ENCODE measurements at places on chromosomes 7 and 10. TPM values are rescaled to one million over a fixed set of nuclear protein-coding genes. Genes with fewer than 3 reads are reported as not detected.
A peak's percentile ranks its signal among the peaks of the same experiment; 100 is the strongest.

GRCh38 chr7:137850972-137851945 is 4.5 kb upstream of the DGKI start:
- DNase-seq: no peak

GRCh38 chr10:125000366-125001312 is 58.7 kb downstream of the ZRANB1 start:
- no peak for DNase-seq

- no peak for DNase-seq
These were observed 51.5 kb downstream of the VAX1 start for GRCh38 chr10:117086546-117086945.

Gene CTNNA3
- 0.13 TPM for total RNA-seq

DNA sequence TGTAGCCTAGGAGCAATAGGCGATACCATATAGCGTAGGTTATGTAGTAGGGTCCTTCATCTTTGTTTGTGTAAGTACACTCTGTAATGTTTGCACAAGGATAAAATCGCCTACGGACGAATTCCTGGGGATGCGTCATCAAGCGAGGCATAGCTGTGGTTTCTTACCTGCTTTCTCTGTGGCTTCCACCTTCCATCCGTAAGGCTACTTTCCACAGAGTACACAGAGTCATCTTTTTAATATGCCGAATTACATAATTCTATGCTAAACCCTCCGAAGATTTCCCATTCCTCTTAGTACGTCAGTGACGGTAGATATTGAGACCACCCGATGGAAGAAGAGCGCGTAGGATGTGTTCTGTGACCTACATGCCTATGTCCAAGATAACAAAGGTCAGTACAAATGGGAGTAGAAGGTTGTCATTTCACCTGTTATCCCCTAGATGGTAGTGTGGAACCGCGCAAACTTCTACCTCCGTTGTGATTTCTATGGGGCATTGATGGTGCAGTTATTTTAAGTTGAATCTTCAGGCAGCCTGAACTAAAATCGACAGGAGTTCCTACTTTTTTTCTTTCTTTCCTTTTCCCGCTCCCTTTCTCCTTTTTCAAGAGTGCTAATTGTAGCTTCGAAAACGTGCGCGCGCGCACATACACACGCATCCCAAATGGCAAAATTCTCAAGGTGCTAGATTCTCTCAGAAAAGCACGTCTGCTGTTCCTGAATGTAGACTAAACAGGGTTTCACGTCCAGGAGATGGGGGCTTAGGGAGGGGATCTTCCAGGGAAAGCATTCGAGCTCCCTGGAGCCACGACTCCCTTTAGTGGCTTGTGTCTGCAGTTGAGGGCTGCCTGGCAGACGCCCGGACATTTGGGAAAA is 111.7 kb upstream of the MBL2 start:
- DNase-seq: peak; percentile 52

DNA sequence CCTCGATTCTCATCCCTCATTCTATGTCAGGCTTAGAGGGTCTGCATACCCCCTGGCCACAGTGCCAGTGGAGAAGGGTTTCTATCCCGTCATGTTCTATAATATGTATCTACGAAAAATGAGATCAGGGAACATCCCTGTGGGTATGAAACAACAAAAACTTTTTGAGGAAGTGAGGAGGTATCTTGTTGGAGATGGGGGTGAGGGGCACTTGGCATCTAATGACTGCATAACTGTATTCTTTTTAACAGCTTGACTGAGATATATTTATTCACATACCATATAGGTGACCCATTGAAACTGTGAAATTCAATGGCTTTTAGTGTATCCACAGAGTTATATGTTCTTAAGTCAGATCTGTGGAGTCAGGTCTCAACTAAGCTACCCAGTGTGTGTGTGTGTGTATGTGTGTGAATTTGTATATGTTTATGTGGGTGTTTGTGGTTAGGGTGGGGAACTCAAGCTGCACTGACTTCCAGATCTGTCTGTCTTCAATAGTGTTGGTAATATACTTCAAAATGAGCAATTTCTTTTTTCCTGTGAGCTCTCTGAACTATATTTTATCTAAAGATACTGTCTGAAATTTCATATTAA is 528.9 kb downstream of the CNTNAP2 start:
- DNase-seq: no peak

- no peak for DNase-seq
These were observed 216.3 kb downstream of the LRMDA start for GRCh38 chr10:75647675-75648074.

DNA sequence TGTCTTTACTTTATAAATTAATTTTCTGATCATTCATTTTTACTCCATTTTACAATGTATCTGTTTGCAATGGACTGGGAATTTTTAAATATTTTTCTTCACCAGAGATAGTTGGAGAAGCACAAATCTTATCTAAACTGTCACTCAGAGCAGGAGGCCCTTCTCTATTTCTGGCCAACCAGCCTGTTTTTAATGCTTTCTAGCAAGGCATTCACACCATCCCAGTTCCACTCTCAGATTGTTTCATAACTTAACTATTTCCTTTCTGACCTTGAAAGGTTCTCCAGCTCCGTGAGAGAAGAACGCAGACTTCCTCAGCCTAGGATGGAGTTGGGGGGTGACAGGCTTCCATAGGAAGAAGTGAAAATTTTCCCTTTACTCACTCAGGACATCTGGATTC is 155.8 kb downstream of the SKIDA1 start:
- no peak for DNase-seq

DNA sequence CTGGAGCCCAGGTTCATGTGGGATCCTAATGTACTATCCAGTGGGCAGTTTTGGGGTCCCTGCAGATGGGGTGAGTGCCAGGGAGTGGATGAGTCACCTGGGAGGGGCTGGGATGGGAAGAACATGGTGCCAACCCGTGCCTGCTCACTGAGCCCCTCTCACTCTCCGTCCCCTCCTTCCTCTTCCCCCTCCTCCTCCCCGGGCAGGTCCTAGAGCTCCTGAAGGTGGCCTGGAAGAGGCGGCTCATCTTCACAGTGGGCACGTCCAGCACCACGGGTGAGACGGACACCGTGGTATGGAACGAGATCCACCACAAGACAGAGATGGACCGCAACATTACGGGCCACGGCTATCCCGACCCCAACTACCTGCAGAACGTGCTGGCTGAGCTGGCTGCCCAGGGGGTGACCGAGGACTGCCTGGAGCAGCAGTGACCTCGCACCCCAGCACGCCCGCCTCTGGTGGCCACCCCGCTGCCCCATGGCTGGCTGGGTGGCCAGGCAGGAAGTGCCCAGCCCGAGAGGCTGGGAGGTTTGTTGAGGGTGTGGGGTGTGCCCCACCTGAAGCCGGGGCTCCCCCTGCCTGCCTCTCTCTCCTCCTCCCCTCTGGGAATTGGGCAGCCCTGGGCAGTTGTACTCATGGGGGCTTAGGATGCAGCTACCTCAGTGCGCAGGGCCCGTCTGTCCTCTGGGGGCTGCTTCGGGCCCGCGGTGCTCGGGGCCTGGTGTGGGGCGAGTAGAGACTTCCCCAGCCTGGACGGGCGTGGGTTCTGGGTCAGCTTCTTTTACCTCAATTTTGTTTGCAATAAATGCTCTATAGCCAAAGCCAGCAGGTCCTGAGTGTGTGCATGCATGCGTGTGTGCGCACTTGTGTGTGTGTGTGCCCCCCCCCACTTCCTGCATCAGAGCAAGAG is 4.9 kb upstream of the UPK3B start:
- DNase-seq: no peak

Gene TMEM26
- total RNA-seq: not detected

DNA sequence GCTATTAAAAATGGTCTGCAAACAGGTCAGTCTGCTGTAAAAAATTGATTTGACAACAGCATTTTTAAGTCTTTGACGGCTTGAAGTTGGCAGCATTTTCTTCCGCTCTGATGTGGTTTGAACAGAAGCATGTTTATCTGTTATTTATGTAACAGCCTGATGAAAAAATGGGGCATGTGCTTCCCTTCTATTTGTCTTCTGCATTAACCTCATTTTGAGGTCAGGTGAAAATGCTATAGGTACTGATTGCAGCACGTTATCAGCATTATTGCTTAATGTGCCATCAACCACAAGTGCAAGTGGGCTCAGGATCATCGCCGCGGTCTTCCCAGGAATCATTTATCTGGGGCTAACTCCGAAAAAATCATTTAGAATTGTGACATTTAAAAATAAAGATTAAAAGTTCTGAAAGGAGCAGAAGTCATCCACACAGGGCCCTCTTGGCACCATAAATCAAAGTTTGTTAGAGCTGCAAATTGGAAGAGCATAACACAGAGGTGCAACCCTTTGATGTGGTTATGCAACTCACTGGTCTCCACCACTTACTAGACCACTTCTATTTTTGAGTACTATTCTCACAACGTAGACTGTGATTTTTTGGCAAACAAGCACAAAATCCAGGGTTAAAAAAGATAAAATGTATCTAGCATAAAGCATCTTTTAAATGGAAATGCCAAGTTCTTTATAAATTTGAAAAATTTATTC is 307.7 kb downstream of the MDFIC start:
- DNase-seq: no peak

DNA sequence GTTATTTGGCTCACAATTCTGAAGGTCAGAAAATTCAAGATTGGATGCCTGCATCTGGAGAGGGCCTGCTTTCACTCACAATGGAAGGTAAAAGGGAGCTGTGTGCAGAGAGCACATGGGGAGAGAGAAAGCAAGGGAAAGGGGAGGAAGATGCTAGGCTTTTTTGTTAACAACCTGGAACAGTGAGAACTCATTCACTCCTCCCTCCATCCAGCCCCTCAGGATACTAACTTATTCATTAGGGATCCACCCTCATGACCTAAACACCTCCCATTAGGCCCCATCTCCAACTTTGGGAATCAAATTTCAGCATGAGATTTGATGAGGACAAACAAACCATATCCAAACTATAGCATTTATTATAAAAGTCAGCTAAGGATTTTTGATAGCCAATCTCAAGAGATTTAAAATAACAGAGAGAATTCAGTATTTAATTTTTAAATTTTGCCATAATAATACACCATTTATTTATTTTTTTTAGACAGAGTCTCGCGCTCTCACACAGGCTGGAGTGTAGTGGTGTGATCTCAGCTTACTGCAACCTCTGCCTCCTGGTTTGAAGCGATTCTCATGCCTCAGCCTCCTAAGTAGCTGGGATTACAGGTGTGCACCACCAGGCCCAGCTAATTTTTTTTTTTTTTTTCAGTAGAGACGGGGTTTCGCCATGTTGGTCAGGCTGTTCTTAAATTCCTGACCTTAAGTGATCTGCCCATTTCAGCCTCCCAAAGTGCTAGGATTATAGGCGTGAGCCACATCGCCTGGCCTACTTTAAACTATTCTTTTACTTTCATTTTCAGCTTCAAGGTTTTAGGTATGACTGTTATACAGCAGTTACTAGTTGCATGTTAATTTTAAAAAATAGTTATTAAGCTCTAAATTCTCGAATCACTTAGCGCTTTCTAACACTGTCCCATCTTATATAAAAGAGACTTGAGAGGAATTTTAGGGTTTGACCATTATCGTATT is 20.3 kb upstream of the ETV1 start:
- DNase-seq: no peak

All from dermis microvascular lymphatic vessel endothelial cell (primary cell).